ENCODE measurements at places on chromosomes 12 and 14.

DNA sequence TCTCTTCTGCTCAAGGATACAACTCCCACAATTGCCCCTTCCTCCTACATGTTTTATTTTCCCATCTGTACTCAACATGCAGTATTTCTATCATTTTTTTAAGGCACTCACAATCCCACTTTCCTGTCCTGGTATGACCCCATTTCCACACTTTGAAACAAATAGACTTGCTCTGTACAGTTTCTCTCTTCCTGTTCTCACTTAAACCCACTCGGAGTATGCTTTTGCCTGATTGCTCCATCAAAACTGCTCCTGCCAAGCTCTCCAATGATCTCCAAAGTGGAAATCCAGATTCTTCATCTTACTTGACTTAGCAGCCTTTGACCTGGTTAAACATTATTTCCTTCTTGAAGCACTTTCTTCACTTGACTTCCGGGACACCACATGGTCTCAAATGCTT is 384.5 kb downstream of the SEC23A start:
- no peak for DNase-seq

DNA sequence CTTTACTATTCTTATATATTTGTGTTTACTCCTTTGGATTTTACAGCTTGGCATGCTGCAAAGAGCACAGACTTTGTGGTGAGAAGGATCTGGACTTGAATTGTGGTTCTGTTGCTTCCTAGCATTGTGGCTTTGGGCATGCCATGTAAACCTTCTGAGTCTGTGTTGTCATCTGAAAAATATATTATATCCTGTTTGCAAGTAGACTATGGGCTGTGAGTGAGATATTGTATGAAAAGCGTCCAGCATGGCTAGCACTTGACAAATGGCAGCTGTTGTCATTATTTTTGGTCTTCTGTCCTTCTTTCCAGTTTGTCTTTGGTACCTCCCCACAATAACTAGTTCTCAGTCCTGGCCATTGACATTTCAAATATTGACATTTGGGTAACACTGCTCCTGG is 61.8 kb upstream of the DACT1 start:
- no peak for DNase-seq

DNA sequence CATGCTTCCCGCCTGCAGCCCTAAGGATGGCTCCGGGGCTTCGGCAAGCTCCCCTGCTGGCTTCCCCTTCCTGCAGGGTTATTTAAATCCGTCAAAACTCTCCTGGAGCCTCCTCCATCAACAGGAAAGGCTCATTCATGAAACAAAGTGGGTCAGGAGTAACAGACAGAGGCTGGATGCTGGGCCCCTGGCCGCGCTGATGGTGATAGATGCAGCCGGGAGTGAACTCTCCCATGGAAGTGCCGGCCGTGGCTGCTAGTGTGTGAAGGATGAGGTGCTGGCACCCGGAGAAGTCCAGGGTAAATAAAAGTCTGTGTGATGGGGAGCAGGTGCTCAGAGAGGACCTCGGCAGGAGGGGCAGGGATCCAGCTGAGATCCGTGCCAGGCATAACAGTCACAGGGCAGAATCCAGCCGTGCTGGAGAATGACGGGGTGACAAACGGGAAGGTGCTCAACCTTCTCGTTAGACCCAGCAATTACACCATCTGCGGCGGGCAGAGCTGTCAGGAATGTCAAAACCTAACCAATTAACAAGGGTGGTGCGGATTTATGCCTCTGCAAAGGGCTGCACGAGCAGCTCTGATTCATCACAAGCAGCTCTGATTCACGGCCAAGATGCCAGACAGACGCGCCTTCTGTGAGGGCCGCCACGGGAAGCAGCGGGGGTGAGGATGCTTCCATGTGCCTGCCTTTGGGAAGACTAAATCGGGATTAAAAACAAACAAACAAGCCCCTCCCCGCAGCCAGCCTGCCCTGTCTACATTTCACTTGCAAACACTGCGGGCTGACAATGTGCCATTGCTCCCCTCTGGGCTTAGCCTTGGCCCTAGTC is 55.6 kb downstream of the SYNE3 start:
- no peak for DNase-seq

DNA sequence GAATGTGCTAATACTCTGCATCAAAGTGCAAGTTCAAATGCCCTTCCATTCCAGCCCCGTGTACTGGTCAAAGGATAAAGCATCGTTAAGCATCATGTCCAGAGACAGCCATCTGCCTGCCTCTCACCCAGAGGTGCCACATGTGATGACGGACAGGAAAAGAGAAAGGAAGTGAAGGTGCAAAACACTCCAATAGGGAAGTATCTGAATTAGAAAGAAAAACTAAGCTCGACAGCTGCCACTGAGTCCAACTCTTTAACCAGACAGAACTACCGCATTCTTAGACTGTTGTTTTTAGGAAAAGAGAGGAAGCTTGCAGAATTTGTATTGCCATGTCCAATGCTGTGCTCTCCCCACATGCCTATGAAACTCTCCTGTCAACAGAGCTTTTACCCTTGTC is 465.0 kb upstream of the SOX5 start:
- DNase-seq, result no peak

DNA sequence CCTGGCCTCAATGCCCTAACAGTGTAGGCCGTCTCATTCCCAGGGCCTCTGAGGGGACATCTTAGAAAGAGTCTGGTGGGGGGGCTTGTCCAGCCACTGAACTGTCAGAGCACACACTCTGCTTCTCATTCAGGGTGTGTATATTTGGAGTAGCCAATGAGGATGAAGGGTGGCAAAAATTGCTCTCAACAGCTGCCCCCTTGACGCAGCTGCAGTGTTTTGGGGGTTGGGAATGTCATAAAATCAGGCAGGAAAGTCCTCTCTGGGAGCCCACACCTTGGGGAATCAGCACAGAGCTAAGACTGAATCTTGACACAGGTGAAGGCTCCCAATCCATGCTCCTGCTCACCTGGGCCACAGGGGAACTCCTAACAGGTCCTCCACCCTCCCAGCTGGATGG is 1.5 kb downstream of the RASAL1 start:
- DNase-seq, result no peak

DNA sequence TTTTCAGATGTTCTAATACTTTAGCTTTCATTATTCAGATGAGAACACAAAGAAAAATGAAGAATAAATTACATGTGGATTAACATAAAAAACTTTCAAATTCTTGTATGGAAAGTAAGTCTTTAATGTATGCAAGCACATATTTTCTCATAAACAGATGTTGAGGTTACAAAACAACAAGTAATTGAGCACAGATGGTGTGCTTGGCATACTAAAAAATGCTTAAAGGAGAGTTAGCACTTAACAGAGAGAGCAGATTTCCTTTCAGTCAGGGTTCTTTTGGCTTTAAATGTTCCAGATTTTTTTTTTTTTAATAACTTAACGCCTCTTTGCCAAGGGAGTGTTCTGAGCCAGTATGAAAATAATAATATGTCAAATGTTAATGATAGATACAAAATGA is 96.0 kb downstream of the RASSF9 start:
- DNase-seq, result no peak

DNA sequence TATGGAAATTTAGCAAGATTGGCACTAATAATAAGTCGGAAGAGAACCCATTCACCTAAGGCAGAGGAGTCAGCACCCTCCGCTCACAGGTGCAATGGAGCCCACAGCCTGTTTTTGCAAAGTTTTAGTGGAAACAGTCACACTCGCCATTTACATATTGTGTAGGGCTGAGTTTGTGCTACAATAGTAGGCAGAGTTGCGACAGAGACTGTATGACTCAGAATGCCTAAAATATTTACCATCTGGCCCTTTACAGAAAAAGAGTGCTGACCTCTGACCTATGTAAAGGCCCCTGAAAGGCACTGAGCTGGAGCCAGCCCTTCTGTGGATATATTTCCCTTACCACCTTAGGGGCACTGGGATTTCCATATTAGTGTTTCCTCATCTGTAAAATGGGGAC is 79.0 kb downstream of the PRIMA1 start:
- no peak for DNase-seq

DNA sequence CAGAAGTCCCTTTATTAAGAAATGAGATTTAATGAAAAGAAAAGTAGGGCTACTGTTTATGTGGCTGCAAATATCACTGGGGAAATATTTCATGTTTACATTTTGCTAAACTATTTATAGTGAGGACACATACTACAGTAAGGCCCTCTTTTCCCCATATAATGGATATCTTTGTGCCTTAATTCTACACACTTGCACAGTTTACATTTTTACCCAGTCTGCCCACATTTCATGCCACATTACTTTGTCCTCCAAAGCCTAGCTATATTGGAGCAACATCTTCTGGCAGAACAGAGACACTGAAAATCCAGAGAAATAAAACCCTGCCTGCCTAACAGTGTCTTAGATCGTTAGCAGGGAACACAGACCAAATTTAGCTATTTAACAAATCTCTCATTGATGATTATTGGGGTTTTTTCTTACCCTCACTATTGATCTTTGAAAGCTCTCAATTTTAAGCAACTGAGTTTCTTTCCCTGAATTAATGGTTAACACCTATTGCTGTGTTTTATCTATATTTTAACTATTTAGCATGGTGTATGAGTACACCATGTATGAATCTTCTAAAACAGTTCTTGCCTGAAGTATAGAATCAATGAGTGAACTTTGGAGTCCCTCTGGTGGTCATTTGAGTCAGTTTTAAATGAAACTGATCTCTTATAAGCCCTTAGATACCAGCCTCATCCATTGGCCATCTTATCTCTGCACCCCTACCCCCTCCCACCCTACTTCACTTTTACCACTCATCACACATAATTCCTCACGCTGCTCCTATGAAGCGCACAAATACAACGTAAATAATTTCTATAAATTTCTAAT is 170.2 kb downstream of the BCAT1 start:
- DNase-seq, result peak; percentile 52

DNA sequence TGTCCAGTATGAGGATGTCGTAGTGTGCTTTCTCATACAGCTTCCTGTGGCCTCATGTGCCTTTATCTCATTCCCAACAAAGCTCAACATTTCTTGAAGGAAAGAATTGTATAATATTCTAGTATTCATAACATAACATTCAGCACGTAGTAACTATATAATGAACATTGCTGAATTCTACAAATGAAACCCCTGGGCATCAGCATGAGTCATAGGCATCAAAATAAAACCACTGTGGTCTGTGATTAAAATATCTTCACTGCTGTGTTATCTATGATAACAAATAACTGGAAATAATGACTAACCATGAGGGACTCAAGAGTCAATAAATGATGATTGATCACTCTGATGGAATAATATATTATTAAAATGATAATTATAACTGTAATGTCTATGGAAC is 255.2 kb downstream of the EMP1 start:
- no peak for DNase-seq

DNA sequence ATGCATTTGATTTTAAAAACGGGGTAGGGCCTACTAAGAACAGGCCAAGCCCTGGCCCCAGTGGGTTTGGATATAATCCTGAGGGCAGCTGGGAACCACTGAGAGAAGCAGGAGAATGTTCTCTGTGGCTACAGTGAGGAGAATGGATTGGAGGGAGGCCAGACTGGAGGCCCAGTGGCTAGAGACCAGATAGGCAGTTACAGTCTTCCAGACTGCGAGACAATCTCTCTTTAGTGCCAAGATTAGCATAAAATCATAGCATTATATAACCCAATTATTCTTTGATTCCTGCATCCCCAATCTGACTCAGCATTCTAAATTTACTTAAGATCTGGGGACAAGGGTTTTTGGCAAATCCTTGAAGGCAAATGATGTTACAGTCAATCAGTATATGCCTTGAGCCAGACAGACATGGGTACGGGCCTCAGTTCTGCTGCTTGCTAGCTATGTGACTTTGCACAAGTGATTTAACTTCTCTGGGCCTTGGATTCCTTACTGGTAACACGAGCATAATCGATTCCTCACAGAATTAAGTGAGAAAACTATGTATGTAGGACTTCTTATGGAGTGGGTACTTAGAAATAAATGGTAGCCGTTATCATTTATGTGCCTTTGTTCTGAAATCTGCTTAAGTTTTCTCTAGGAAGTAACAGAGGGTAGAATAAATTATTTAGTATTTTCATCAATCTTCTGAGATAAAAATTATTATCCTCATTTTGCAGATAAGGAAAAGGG is 18.3 kb downstream of the NINJ2 start:
- DNase-seq, result no peak

- no peak for DNase-seq
Observed at GRCh38 chr12:103538397-103538796, 42.6 kb upstream of the C12orf42 start.

DNA sequence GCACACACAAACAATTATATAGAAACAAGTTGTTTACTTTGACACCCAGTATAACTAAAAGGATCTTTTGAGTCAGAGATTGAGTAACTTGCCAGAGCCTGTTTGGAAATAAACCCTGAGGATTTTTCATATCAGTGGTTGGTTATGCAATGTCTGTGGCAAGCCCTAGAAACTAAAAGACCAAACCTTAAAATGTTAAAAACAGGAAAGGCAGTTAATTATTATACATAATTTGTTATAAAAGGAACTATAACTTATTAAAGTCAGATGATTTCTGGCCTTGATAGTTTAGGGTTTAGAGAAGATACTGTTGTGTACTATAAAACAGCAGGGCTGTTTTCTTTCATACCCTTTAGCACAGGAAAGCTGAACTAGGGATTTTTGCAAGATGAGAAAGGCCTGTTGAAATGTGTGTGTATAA is 44.1 kb downstream of the PSEN1 start:
- DNase-seq, result no peak

GRCh38 chr14:52080158-52080800 is 11.4 kb upstream of the NID2 start:
- no peak for DNase-seq

DNA sequence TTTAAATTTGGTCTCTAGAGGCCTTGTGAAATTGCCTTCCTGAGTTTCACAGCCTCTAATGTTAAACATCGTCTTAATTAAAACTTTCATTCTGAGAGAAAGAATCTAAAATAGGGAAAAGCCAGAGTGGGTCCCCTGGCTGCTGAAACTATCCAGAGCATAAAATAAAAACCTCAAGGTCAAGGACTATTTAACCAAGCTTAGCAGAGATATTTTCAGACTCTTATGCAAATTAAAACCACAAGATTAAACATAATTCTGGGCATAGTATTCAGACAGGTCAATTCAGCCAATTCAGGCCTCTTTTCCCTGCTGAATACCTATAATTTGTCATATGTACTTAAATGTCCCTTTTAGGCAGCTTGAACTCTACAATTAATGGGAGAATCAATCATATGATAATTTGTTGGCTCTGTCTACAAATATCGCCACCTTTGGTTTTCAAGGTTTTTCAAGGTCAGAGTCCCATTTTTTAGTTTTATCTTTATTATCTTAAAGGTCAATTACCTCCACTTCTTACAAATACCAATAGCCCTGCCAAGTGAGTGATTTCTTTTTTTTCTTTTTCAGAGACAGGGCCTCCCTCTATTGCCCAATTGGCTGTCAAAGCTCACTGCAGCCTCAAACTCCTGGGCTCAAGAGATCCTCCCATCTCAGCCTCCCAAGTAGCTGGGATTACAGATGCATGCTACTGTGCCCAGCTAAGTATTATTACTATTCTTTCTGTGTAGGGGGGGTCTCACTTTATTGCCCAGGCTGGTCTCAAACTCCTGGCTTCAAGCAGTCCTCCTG is 257.1 kb downstream of the PHLDA1 start:
- peak; percentile 49 for DNase-seq

GRCh38 chr12:75996861-75997447 is 34.6 kb downstream of the PHLDA1 start:
- DNase-seq, result no peak
